CD4-positive, alpha-beta memory T cell (primary cell): ENCODE measurements at places on chromosomes 5 and 9. TPM values are rescaled to one million over a fixed set of nuclear protein-coding genes. Genes with fewer than 3 reads are reported as not detected.

DNA sequence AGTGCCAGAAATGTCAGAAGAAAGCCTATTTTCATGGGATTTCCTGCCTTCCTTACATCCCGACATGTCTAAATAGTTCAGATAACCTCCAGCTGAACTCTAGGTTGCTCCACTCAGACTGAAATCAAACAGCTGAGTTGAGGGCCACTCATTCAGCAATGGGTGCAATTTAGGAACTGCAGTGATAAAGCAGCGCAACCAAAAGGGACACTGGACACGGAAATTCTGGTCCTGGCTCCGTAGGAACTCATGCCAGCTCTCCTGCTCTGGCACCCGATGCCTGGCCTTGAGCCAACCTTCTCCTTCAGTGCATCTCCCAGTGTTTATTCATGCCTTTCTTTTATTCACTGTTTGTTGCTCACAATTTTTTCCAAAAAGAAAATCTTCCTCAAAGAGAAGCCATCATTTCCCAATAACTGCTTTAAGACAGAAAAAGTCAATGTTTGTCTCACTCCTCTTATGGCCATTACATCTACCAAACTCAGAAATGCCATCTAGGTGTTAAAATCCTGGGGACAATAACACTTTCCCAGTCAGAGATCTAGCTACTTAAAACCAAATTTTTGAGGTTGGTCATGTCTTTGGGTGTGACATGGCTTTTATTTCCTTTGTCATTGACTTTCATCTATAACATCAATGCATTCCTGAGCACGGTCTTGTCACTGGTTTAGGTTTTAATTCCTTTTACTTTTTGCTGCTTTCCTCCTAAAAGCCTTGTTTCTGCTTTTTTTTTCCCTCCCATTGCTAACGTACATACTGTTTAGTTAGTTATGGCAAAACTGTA lies 126.9 kb downstream of the PDE4D start:
- no peak overlapping the region for H3K4me3 ChIP-seq
- H3K4me1 ChIP-seq: no peaks in the 10 kb centered on the region
- no peaks in the 10 kb centered on the region for H3K27me3 ChIP-seq
- H3K27ac ChIP-seq: no peak overlapping the region

- no peaks in the 10 kb centered on the region for H3K27me3 ChIP-seq
- H3K27ac ChIP-seq: no peak overlapping the region
- no peak overlapping the region for H3K4me3 ChIP-seq
- no peaks in the 10 kb centered on the region for H3K4me1 ChIP-seq
Measured at GRCh38 chr9:118761016-118761790, 608.0 kb downstream of the BRINP1 start.

- no peaks in the 10 kb centered on the region for H3K36me3 ChIP-seq
- H3K4me1 ChIP-seq: no peaks in the 10 kb centered on the region
- no peaks in the 10 kb centered on the region for H3K27me3 ChIP-seq
- no peak overlapping the region for H3K4me3 ChIP-seq
- no peak overlapping the region for H3K27ac ChIP-seq
Measured at GRCh38 chr9:29816954-29817703, 2243.8 kb upstream of the C9orf72 start.

GRCh38 chr5:75608870-75609269 lies 2.4 kb upstream of the ANKDD1B start:
- no peak for DNase-seq
- no peaks in the 10 kb centered on the region for H3K36me3 ChIP-seq
- H3K4me3 ChIP-seq: no peak overlapping the region

DNA sequence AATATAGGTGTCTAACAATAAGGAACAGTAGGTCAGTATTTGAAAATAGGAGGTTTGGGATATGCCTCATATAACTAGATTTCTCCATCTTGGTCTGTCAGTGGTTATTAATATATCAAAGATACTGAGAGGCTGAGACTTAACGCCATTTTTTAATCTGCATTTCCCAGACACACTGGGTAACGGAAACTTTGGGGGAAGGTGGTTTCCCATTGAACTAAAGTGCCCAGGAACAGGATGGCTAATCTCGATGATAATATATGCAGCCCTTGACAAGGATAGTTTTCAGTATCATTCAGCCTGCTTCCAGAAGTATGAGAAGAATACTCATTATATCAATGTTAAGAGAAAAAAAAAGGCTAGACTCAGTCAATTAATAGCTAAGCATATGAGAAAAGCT lies 30.7 kb downstream of the EFNA5 start:
- H3K4me1 ChIP-seq: no peaks in the 10 kb centered on the region
- no peaks in the 10 kb centered on the region for H3K27me3 ChIP-seq
- DNase-seq: no peak
- no peaks in the 10 kb centered on the region for H3K36me3 ChIP-seq
- no peak overlapping the region for H3K4me3 ChIP-seq

- no peak overlapping the region for H3K4me3 ChIP-seq
- H3K36me3 ChIP-seq: no peaks in the 10 kb centered on the region
- no peak for DNase-seq
- H3K27ac ChIP-seq: no peak overlapping the region
Measured at GRCh38 chr9:81629440-81629839, 59.9 kb downstream of the TLE1 start.

DNA sequence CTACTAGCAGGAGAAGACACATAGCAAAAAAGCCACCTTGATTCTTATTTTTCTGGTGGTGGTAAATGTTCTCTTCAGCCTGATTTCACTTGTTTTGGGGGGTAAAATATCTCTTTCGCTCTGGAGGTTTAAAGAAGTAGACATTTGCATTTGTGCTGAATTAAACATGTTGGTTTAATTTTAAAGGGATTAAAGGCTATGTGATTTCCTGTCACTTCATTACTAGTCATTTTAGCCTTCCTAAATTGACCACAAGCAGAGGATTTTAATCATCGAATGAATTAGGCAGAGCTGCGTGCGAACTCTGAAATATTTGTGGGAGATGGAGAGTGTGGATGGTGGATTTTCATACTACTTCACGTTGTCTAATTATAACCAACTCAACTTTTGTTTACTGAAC lies 4.8 kb downstream of the RASGRF2 start:
- DNase-seq: no peak
- no peak overlapping the region for H3K27ac ChIP-seq
- no peak overlapping the region for H3K4me3 ChIP-seq
- H3K36me3 ChIP-seq: no peaks in the 10 kb centered on the region
- H3K4me1 ChIP-seq: peaks cover 26% of the 10 kb centered on the region

- H3K27ac ChIP-seq: no peak overlapping the region
- no peak overlapping the region for H3K4me3 ChIP-seq
- no peaks in the 10 kb centered on the region for H3K36me3 ChIP-seq
- no peaks in the 10 kb centered on the region for H3K4me1 ChIP-seq
Measured at GRCh38 chr5:158979749-158980521, 119.8 kb downstream of the EBF1 start.

DNA sequence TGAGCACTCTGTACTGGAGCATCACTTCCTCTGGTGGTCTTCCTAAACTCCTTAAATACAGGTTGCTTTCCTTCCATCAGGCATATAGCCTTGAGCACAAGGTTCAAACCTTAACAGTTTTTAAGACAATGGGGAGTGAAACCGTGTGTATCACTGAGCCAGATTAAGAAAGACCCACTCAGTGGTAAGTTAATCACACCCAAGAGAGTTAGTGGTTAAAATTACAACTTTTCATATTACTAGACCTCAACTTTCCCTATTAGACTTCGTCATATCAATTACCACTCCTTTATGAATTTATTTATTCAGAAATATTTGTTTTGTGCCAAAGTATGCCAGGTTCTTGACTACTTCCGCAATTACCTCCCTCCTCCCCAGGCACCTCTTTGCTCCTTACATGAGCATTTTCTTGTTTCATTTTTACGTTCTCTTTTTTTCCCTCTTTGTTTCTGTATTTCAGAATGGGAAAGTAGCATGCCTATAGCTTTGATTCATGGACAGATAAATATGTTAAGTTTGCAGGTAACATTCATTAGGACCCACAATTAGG lies 351.0 kb downstream of the KIAA0825 start:
- H3K36me3 ChIP-seq: no peaks in the 10 kb centered on the region
- H3K27me3 ChIP-seq: no peaks in the 10 kb centered on the region
- DNase-seq: no peak
- no peaks in the 10 kb centered on the region for H3K4me1 ChIP-seq
- H3K27ac ChIP-seq: no peak overlapping the region

DNA sequence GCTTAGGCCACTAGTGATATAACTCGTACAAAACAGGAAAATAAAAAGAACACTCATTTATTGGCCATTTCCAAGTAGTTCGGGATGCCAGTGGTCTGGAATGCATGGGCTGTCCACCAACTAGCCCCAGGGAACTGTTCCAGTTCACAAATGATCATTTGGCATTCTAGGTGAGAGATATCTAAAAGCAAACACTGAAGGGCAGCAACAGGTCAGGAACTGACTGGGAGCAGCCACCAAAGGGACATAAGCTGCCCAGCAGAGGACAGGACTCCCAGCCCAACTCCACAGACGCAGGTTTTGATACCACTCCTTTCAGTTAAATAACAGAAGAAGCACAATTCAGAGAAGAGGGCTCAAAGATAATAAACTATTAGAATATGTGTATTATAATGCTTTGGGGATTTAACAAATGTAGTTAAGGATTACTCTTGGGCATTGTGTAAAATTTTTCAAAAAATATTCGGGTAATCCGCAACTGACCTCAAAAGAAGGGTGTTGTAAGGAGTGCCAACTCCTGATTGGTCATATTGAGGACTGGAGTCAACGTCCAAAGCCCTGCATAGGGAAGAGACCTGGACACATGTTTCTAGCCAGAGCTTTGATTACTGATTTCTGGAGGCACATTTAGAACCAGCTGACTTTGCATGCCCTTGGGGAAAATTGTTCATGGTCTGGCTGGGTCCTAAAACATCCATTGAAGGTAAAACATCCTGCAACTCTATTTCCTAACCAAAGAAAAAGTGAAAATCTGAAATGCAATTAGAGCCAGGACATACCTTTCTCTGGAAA lies 320.0 kb downstream of the DNAH5 start:
- no peaks in the 10 kb centered on the region for H3K27me3 ChIP-seq
- H3K4me1 ChIP-seq: no peaks in the 10 kb centered on the region
- no peak for DNase-seq
- H3K4me3 ChIP-seq: no peak overlapping the region

- no peaks in the 10 kb centered on the region for H3K4me1 ChIP-seq
- no peaks in the 10 kb centered on the region for H3K27me3 ChIP-seq
- H3K4me3 ChIP-seq: no peak overlapping the region
- H3K27ac ChIP-seq: no peak overlapping the region
- DNase-seq: no peak
Measured at GRCh38 chr9:138071292-138071691, 193.7 kb downstream of the CACNA1B start.

DNA sequence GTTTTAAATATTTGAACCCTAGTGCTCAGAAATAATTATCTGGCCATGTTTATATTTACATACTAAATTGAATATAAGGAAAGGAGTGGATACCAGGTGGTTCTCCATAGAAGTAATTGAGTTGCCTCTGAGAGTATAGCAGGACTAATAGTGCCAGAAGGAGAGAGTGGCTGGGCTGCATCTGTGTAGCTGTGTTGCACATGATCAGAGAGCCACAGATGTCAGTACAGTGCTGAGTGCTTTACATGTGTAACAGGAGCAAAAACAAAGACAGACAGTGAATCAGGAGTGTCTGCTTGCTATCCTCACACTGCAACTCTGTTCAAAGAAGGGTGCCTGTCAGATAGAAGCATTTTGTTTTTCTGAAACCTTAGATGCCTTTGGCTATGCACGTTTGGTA lies 353.9 kb upstream of the PAPPA start:
- no peak overlapping the region for H3K4me3 ChIP-seq
- H3K27ac ChIP-seq: no peak overlapping the region
- H3K27me3 ChIP-seq: no peaks in the 10 kb centered on the region
- no peaks in the 10 kb centered on the region for H3K36me3 ChIP-seq
- no peak for DNase-seq
- no peaks in the 10 kb centered on the region for H3K4me1 ChIP-seq

DNA sequence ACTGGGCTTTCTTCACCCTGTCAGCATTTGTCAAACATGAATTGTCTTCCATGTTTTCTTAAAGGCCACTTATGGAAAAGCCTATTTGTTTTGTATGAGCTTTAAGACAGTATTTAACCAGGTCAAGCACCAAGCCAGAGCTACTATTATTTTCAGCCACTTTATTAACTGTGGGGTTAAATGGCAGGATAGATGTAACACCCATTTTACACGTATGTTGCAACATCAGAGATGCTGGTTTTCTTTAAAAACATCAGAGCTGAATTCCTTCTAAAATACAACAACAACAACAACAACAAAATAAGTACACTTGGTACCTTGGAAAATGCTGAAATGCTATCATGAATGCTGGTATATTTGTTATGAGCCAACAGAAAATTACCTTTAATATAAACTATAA lies 13.6 kb downstream of the ARRDC3 start:
- no peak for DNase-seq
- no peaks in the 10 kb centered on the region for H3K27me3 ChIP-seq
- no peaks in the 10 kb centered on the region for H3K4me1 ChIP-seq
- H3K36me3 ChIP-seq: peaks cover 54% of the 10 kb centered on the region
- no peak overlapping the region for H3K4me3 ChIP-seq

DNA sequence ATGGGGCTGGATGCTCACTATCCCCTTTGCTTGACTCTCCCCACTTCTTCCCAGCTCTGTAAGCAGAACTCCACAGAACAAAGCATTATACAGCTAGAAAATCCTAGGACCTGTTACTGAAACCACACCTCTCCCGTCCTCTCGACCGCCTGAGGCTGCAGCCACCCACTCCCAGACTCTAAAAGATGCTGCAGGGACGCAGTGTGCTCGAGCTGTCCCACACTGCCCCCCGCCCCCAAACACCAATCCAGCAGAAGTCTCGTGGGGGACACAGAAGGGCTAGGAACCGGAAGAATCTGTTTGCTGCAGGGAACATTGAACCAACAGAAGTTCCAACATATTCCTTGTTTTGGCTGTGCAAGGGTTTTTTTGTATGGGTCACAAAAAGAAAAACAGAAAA lies 7.6 kb downstream of the CAMK2A start:
- H3K36me3 ChIP-seq: no peaks in the 10 kb centered on the region
- H3K27ac ChIP-seq: no peak overlapping the region
- H3K4me1 ChIP-seq: no peaks in the 10 kb centered on the region
- DNase-seq: no peak
- H3K4me3 ChIP-seq: no peak overlapping the region

DNA sequence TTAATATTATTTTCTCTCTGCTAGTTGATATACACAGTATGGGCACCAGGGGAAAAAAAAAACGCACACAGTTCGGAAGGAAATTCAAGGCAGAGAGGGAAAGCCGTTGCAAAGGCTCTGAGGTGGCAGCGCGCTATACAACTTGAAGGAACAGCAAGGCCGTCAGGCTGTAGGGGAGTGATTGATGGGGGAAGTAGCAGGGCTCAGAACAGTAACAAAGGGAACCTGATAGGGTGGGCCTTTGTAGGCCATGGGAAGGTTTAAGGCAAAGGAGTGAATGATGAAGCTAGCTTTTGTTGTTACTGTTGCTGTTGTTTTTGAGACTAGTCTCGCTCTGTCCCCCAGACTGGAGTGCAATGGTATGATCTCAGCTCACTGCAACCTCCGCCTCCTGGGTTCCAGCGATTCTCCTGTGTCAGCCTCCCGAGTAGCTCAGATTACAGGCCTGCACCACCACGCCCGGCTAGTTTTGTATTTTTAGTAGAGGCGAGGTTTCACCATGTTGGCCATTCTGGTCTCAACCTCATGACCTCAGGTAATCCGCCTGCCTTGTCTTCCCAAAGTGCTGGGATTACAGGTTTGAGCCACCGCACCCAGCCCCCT lies 27.0 kb downstream of the AQP7 start:
- H3K36me3 ChIP-seq: peaks cover 5% of the 10 kb centered on the region
- no peak overlapping the region for H3K27ac ChIP-seq

Gene NUTM2F
- total RNA-seq: not detected

Gene C5orf63
- 13.1 TPM for total RNA-seq

Gene PCDHGA10
- total RNA-seq: 0.35 TPM

Gene KYAT1
- 9.8 TPM for total RNA-seq

Gene PCSK1
- total RNA-seq: not detected

Gene LCN9
- total RNA-seq: not detected

Gene NFX1
- total RNA-seq: 63.7 TPM

Gene SLCO6A1
- not detected for total RNA-seq

Gene SLC34A3
- not detected for total RNA-seq
